ENCODE measurements at places on chromosomes 12 and 14.

GRCh38 chr12:26205941-26206340 lies 10.6 kb downstream of the SSPN start:
- DNase-seq: no peak

GRCh38 chr14:61231810-61232209 lies 49.3 kb downstream of the TMEM30B start:
- no peak for DNase-seq

- peak; percentile 77 for DNase-seq
Observed at GRCh38 chr12:131222329-131223139, 268.8 kb downstream of the ADGRD1 start.

DNA sequence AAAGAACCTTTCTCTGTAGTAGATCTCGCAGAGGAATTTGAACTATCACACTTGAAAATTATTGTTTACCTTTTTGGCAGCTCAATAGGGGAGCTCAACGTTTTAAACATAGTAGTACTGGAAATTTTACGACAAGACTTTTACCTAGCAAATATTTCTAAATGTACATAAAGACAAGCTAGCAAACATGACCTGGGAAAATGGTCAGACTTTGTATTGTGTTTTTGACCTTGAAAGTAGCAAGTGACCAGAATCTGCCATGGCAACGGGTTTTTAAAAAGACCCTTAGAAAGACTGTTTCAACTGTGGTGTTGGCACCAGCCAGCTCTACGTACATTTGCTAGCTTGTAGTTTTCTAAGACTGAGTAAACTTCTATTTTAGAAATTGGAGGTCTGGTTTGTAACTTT lies 20.2 kb upstream of the A2M start:
- no peak for DNase-seq

GRCh38 chr12:129532082-129532481 lies 371.7 kb downstream of the TMEM132D start:
- no peak for DNase-seq

- no peak for DNase-seq
Observed at GRCh38 chr14:20350282-20350681, 6.8 kb downstream of the PARP2 start.

DNA sequence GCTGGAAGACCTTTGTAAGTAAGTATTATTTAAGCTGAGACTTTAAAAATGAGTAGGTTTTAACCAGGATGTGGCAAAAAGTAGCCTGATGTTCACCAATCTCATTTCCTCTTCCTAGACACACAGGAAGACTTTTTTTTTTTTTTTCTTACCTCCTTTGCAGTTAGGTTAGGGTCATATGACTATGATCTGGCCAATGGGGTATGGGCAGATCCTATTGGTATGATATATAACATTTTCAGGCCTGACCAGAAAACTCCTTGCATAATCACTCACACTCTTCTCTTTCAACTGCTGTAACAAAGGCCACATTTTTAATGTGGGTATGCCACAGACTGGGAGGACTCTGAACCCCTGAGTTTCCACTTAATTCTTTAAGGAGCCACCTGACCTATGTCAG lies 2.7 kb upstream of the RPS6KA5 start:
- DNase-seq: no peak

- DNase-seq: no peak
Observed at GRCh38 chr12:77685901-77686300, 144.8 kb upstream of the NAV3 start.

GRCh38 chr14:70759398-70759797 lies 49.9 kb downstream of the MAP3K9 start:
- no peak for DNase-seq

GRCh38 chr14:92404018-92404417 lies 81.1 kb downstream of the SLC24A4 start:
- no peak for DNase-seq

GRCh38 chr14:41868396-41868795 lies 261.7 kb downstream of the LRFN5 start:
- no peak for DNase-seq
